H54 (cell line): ENCODE measurements at places on chromosomes 3 and 15.

GRCh38 chr3:15066467-15066866 is 1.4 kb upstream of the MRPS25 start:
- no peak for DNase-seq

GRCh38 chr3:9769426-9770275 is at the start of gene CAMK1:
Gene CAMK1, minus strand, starts transcription at chr3:9769947. Its CDS starts 2,198 bp downstream, at chr3:9767749.
- DNase-seq, result peak; percentile 86

DNA sequence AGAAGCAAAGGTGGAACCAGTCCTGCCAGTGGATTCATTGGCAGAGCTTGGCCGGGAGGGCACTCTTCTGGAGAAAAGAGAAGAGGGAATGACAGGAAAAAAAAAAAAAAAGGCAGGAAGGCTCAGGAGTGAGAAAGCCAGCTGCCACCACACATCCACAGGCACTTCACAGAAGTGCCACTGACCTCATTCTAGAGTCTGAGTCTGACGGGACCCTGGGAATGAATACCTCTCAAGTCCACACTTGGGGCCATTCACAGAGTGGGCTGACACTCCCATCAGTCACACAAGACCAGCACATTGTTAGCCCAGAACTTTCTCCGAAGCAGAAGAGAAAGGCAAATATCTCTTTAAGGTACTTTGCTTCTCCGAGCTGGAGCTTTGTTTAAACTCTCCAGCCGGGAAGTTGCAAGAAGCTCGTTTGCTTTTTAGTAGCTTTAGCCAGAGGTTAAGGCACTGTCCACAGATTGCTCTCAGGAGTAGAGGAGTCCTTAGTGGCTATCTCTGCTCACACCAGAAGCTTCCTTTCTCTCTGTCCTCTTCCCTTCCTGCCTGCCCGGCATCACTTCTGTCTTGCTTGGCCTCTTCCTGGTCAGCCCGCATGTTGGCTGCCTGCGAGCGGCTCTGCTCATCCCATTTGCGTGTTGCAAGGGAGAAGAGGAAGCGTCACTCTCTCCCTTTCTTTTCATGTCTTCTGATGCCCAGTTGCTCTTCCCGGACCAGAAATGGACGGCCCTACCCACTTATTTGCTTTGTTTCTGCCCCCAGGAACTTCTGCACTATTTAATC is 53.8 kb downstream of the CMTM6 start:
- DNase-seq, result no peak

DNA sequence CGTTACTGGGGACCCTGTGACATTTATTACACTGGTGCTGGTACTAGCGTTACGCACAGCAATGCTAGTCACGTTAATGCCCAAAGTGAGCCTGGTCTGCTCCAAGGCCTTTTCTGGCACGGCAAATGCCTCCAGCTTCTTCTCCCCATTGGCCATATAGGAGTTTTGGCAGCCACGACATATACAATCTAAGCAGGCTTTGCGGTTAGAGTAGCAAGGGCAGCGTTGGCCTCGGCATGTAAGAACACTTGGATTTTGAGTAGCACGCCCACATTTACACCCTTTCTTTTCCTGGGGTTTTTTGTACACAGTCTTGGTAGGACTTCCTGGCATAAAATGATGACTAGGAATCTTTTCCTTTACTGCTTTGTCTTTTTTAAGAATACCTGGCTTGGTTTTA is 44.9 kb downstream of the MSL2 start:
- no peak for DNase-seq

GRCh38 chr3:36893826-36894225 is 51.0 kb downstream of the TRANK1 start:
- DNase-seq, result no peak
